ENCODE measurements at places on chromosomes 5 and 9.

DNA sequence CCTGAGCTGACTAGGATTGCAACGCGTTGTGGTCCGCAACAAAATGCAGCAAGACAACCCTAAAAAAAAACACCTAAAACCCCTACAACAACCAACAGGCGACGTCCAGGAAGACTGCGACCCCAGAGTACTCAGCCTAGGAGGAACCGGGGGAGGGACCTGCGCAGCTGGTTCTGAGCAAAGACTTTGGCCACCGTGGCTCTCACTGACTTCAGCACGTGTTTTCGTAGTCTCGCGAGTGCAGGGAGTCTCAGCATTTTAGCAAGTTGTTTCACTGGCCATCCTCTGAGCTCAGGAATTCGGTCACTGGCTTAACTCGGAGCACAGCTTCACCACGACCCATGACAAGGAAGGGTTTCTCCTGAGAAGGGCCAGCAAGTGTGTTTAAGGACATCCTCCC lies 8.6 kb upstream of the ZDHHC11 start:
- no peak for DNase-seq

GRCh38 chr5:82105457-82105856 lies 133.6 kb downstream of the ATG10 start:
- DNase-seq, result no peak

DNA sequence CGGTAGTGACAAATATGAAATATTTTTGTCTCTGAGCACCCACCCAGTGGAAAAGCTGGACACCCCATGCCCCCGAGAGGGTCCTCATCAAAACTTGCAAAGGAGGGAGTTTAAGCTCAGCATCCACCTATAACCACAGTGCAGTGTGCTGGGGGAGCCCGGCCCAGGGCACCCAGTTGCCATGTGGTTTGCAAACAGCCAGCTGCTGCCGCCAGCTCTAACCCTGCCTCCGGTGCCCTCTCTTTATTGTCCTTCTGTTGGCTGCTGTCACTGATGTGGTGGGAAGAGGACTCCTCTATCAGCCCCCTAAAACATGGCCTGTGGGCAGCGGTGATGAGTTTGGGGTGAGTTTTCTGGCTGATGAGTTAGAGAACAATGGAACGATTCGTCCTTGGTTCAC lies 160.9 kb upstream of the MVB12B start:
- no peak for DNase-seq

- no peak for DNase-seq
Measured at GRCh38 chr9:89940625-89941024, 335.8 kb downstream of the GADD45G start.

DNA sequence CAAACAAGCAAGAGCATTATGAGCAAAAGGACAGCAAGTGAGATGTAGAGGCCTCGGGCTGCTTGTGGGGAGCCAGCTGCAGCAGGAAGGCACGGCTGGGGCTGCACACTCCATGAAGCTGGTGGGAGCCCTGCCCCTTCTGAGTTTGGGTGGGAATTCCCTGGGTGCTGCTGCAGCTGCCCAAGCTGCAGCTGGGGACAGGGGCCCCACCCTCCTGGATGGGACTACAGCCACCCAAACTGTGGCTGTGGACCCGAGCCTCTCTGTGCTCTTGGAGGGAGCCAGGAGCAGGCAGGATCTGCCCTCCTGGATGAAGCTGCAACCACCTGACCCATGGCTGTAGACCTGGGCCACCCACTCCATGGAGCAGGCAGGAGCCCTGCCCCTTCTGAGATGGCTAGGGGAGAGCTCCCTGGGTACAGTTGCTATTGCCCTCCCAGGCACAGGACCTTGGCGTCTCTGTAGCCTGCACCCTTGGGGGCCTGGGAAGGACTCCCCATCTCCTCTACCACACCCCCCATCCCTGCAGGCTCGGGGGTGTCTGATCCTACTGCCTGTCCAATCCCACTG lies 159.1 kb downstream of the ERCC6L2 start:
- no peak for DNase-seq

DNA sequence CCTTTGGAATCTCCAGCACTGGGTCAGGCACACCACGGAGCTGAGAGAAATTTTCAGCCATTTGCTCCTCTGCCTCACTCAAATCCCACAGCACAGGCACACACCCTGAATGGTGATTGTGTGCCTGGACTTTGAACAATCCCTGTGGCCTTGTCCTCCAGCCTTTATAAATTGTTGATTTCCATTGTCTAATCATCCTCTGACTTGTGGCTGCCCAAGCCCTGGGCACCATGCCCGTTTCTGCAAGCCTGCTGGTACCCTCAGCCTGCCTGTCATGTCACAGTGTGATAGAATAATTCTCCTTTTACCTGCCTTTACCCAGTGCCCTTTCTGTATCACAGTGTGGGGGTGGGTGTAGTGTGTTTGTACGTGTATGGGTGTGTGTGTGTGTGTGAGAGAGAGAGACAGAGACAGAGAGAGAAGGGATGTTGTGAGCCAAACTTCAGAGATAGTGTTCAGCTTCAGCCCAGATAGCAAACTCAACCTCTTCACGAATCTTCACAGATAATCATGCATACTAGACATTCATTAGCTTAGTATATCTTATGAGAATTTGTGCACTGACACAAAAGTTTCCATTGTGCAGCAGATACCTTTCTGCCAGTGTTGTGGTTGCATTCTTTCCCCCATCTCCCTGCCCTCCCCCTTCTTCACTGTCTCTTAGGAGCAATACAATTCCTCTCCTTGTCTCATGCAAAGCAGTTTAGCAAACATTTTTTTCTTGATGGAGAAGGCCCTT lies 27.8 kb upstream of the SLC44A1 start:
- DNase-seq, result no peak

- DNase-seq, result peak; percentile 48
Measured at GRCh38 chr9:83598487-83598886, 24.5 kb upstream of the IDNK start.

GRCh38 chr5:32076699-32077695 lies 97.1 kb downstream of the GOLPH3 start:
- no peak for DNase-seq

- DNase-seq, result peak; percentile 64
Measured at GRCh38 chr9:12464910-12465512, 228.2 kb upstream of the TYRP1 start.

GRCh38 chr5:39176759-39177630 lies 42.4 kb downstream of the FYB1 start:
- no peak for DNase-seq

DNA sequence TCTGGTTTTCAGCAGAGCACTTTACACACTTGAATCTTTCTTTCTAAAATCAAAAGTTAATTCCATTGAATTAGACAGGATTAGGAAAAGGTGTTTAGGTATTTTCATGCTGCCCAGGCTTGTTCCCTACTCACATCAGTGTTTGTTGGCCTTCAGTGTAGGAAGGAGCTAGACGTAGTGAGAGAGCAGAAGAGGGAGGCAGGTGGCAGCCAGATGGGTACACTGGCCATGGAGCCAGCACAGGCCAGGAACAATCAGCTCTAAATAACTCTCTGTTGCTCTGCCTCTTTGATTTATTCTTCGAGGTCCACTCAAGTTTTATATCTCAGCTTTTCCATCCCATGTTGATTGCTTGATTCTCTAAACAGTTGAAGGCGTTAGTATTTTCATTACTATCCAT lies 529.6 kb downstream of the PSAT1 start:
- DNase-seq, result no peak

Measured in SK-N-MC (cell line).